ENCODE measurements at places on chromosomes 12 and 14. TPM values are rescaled to one million over a fixed set of nuclear protein-coding genes. Genes with fewer than 3 reads are reported as not detected.

DNA sequence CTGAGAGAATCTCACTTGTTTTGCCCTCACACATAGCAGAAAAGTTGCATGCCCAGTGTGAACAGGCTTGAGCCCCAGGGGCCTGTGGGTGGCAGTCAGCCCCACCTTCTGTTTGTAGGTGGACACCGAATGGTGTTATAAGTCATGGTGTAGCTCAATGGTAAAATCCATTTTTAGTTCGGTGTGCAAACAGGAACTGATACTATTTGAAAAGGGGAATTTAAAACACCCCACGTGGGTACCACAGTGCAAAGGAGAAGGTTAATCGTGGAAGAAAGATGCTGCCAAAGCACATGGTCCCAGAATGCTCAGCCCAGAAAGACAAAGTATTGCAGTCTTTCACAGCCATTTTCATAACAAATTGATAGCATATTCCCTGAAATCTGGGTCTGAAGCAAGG lies 71.8 kb upstream of the GZMB start:
- no peaks in the 10 kb centered on the region for H3K27me3 ChIP-seq
- peaks cover 4% of the 10 kb centered on the region for H3K4me1 ChIP-seq
- H3K36me3 ChIP-seq, result no peaks in the 10 kb centered on the region
- no peak for DNase-seq

The FOXN4 gene
- not detected for polyA plus RNA-seq

The KRT75 gene
- not detected for polyA plus RNA-seq

GRCh38 chr14:99401211-99401610 lies 79.4 kb downstream of the SETD3 start:
- H3K4me3 ChIP-seq, result no peak overlapping the region
- no peak overlapping the region for H3K27ac ChIP-seq
- peaks cover 40% of the 10 kb centered on the region for H3K36me3 ChIP-seq
- no peak for DNase-seq
- H3K27me3 ChIP-seq, result no peaks in the 10 kb centered on the region

- no peak for DNase-seq
- no peaks in the 10 kb centered on the region for H3K27me3 ChIP-seq
- no peaks in the 10 kb centered on the region for H3K4me1 ChIP-seq
- H3K36me3 ChIP-seq, result no peaks in the 10 kb centered on the region
Measured at GRCh38 chr12:106682594-106683234, 91.8 kb upstream of the RIC8B start.

The DLGAP5 gene
- not detected for polyA plus RNA-seq

The MUCL1 gene
- polyA plus RNA-seq, result not detected

The KLHL33 gene
- polyA plus RNA-seq, result not detected

The CLEC2A gene
- not detected for polyA plus RNA-seq

GRCh38 chr12:25041006-25041741 lies 92.3 kb upstream of the BCAT1 start:
- H3K4me1 ChIP-seq, result no peaks in the 10 kb centered on the region
- H3K27ac ChIP-seq, result no peak overlapping the region
- DNase-seq, result no peak
- no peaks in the 10 kb centered on the region for H3K36me3 ChIP-seq
- no peak overlapping the region for H3K4me3 ChIP-seq

The SYNE3 gene
- polyA plus RNA-seq, result 9.0 TPM

The P2RX2 gene
- polyA plus RNA-seq, result not detected

The CPNE6 gene
- polyA plus RNA-seq, result 0.04 TPM

- no peaks in the 10 kb centered on the region for H3K4me1 ChIP-seq
- H3K36me3 ChIP-seq, result no peaks in the 10 kb centered on the region
- H3K27me3 ChIP-seq, result no peaks in the 10 kb centered on the region
- no peak overlapping the region for H3K27ac ChIP-seq
- DNase-seq, result no peak
- no peak overlapping the region for H3K4me3 ChIP-seq
Measured at GRCh38 chr14:29222671-29223268, 456.2 kb downstream of the FOXG1 start.

- no peak for DNase-seq
- H3K4me1 ChIP-seq, result no peaks in the 10 kb centered on the region
- no peak overlapping the region for H3K27ac ChIP-seq
- H3K27me3 ChIP-seq, result no peaks in the 10 kb centered on the region
- no peak overlapping the region for H3K4me3 ChIP-seq
Measured at GRCh38 chr12:114958538-114958937, 274.6 kb upstream of the TBX3 start.

- no peak overlapping the region for H3K27ac ChIP-seq
- no peaks in the 10 kb centered on the region for H3K27me3 ChIP-seq
- H3K36me3 ChIP-seq, result no peaks in the 10 kb centered on the region
Measured at GRCh38 chr14:103541709-103542604, 13.0 kb downstream of the TRMT61A start.

GRCh38 chr14:92750994-92751400 lies 2.6 kb upstream of the LGMN start:
- no peak for DNase-seq
- H3K36me3 ChIP-seq, result no peaks in the 10 kb centered on the region
- H3K4me1 ChIP-seq, result peaks cover 21% of the 10 kb centered on the region

- DNase-seq, result no peak
- no peaks in the 10 kb centered on the region for H3K27me3 ChIP-seq
- no peak overlapping the region for H3K4me3 ChIP-seq
Measured at GRCh38 chr12:15701631-15702156, 87.5 kb downstream of the EPS8 start.

DNA sequence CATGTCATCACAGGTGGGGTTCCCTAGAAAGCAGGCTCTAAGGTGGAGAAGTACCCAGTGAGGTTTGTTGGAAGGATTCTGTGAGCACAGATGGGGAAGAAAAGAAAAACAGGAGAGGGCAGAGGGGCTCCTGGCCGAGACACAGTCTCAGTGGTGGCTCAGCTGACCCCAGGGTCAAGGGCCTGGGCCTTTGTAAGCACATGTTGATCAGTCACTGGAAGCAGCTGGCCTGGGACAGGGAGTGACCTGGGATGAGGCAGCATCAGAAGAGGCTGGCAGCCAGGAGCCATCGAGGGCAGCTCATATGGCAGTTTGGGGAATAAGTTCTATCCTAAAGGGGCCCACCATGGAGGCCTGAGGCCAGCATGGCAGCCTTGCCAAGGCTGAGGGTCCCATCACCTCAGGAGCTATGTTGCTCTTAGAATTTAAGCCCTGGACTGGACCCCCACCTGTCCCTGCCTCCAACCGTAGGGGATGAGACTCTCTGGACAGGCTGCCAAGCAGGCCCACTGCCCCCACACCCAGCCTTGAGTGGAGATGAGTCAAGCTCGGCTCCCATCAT lies 6.3 kb upstream of the TMEM179 start:
- no peaks in the 10 kb centered on the region for H3K4me1 ChIP-seq
- H3K36me3 ChIP-seq, result no peaks in the 10 kb centered on the region
- no peak overlapping the region for H3K27ac ChIP-seq
- H3K4me3 ChIP-seq, result no peak overlapping the region

DNA sequence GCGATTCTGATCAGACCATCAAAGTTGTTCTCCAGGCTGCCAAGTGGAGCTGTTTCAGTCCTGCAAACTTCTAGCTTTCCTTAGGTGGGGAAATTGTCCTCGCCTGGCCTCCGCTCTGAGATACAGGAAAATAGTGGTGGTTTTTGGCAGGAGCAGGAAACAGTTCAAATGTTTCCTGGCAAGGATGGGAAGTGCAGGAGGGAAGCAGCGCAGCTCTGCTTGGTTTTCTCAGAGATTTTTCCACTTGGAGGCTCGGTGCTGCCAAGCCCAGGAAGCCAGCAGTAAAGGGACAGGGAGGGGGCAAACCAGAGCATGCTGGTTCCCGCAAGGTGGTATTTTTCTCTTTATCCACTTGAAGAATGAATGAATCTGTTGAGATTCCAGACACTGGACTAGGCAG lies 17.0 kb downstream of the TMEM63C start:
- no peak overlapping the region for H3K4me3 ChIP-seq
- no peak for DNase-seq
- H3K36me3 ChIP-seq, result no peaks in the 10 kb centered on the region

GRCh38 chr12:57098546-57098945 lies 9.6 kb downstream of the NAB2 start:
- no peak overlapping the region for H3K4me3 ChIP-seq
- DNase-seq, result no peak
- H3K4me1 ChIP-seq, result peaks cover 24% of the 10 kb centered on the region
- no peak overlapping the region for H3K27ac ChIP-seq

DNA sequence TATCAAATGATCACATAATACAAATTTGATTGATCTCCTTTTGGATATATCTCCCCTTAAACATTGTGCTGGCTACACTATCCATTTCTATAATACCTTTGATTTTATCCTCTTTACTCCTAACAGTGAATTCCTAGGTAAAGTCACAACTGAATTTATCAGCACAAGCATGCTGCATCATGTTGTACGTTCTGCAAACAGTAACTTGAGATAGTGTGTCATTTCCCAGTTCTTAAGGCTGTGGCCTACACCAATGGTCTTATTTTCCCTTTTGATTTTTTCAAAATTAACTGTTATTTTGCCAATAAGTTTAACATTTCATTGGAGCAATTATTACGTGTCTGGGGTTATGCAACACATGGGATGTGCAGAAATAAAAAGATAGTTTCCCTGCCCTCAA lies 24.8 kb downstream of the PRKCH start:
- DNase-seq, result no peak
- no peak overlapping the region for H3K4me3 ChIP-seq
- no peaks in the 10 kb centered on the region for H3K27me3 ChIP-seq
- H3K27ac ChIP-seq, result peak overlapping the region; percentile 78

- H3K27me3 ChIP-seq, result no peaks in the 10 kb centered on the region
- peak; percentile 53 for DNase-seq
- H3K36me3 ChIP-seq, result no peaks in the 10 kb centered on the region
- no peak overlapping the region for H3K4me3 ChIP-seq
- no peaks in the 10 kb centered on the region for H3K4me1 ChIP-seq
Measured at GRCh38 chr12:25130741-25131188, 64.2 kb downstream of the DNAI7 start.

GRCh38 chr12:113820309-113820708 lies 145.8 kb downstream of the RBM19 start:
- no peaks in the 10 kb centered on the region for H3K4me1 ChIP-seq
- H3K36me3 ChIP-seq, result peaks cover 3% of the 10 kb centered on the region
- no peak for DNase-seq
- no peaks in the 10 kb centered on the region for H3K27me3 ChIP-seq

The KIF5A gene
- not detected for polyA plus RNA-seq

The IAPP gene
- not detected for polyA plus RNA-seq

GRCh38 chr12:60926256-60926655 lies 1330.4 kb downstream of the SLC16A7 start:
- H3K4me3 ChIP-seq, result no peak overlapping the region
- no peak overlapping the region for H3K27ac ChIP-seq
- no peaks in the 10 kb centered on the region for H3K4me1 ChIP-seq
- no peaks in the 10 kb centered on the region for H3K36me3 ChIP-seq

Measured in CD4-positive, alpha-beta memory T cell (primary cell).